ENCODE measurements at places on chromosomes 1 and 21.

DNA sequence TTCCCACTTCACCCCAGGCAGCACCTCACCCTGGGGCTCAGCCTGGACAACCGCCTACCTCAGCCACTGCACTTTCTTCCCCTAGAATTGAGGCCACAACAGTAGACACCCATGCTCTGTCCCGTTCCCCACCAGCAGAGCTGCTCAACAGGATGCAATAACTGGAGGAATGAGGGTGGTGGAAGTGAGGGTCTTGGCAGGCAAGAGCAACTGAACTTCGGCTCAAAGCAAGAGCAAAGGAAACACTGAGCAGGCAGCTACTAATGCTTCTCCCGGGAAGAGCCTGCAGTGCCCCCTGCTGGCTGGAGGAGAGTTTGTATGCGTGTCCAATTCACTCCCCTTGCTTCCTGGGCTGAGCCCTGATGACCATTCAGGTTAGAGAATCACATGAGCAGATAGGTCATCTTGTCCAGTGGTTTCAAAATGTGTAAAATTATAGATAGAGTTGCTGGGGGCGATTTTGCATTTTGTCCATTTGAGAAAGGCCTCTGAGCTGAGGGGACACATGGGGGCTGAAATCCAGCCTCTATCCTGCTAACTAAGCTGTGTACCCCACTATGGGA lies 13.9 kb downstream of the NT5C1A start:
- DNase-seq, result peak; percentile 67

DNA sequence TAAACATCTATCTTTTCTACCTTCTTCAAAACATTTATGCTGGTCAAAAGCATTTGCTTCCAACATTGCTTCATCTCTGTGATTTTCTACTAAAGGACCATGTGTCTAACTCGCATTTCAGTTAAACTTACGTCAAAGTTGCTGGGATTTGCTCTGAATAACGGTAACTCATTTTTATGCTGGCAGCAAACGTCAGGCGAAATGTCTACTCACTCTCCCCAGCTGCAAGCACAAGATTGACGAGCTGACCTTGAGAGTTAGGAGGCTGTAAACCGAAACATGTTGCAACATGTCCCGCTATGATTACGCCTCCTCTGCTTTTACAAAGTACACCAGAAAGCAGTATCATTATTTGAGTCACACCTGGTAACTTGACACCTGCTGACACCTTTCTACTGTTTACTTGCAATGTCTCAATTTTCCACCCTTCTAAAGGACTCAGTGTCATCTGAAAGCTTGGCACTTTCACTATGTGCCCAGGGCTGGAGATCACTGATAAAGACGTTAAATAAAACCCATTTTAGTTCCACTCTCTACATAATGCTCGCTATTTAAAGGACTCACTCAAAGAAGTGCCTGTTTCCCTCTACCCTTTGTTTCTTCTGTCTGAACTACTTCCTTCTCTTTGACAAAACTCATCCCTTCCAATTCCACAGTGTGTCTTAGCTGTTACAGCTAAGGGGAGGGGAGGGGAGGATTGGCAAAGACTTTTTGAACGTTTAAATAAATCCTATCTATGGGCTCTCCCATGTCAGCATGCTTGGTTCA lies 111.9 kb downstream of the PTPN14 start:
- no peak for DNase-seq

- DNase-seq, result no peak
These were observed 228.8 kb upstream of the KAZN start for GRCh38 chr1:14369526-14370213.

- no peak for DNase-seq
These were observed 23.9 kb downstream of the ZNF362 start for GRCh38 chr1:33280091-33280661.

GRCh38 chr1:242139442-242139841 lies 140.5 kb upstream of the MAP1LC3C start:
- DNase-seq, result no peak

GRCh38 chr1:119731060-119731459 lies 19.3 kb downstream of the PHGDH start:
- DNase-seq, result no peak

- DNase-seq, result no peak
These were observed 144.0 kb upstream of the KCND3 start for GRCh38 chr1:112133487-112133886.

DNA sequence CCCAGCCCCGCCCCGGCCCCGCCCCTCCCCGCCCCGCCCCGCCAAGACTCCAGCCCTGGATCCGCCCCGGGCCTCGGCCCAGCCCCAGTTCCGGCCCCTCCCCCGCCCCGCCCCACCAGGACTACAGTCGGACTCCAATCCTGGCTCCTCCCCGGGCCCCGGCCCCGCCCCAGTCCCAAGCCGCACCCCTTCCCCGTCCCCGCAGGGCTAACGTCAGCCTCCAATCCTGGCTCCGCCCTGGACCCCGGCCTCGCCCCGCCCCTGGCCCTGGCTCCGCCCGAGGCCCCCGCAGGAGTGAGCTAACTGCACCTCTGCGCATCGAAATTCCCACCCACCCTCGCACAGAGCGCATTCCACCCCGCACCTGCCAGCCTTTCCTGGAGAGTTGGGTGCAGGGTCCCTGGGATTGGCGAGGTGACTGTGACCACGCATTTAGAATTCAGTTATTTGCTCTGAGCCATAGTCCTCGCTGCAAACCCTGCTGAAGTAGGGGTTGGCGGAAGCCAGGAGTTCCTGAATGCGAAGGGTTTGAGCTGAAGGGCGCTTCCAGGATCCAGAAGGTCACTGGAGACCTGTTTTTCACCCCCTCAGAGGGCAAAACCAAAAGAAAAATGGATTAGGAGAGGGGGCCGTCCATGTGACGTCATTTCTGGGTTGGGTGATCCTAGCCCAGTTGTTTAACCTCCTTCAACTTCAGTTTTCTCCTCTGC lies 588 bp upstream of the IGSF8 start:
- peak; percentile 51 for DNase-seq

DNA sequence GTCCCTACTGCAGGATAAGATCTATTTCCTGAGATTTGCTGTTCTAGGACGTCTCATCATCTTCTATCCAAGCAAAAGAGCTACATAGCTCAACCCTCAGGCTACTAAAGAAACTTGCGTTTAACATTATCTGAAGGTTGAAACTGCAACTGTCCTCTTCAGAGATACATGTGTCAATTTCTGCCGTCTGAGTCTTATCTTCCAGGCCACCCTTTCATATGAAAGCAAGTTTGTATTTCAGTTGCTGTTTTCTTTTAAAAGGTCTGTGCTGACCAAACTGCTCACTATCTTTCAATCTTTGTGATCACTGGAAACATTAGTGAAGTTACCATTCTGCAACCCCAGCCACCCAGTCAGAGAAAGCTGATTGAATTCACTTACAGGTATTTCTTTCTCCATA lies 108.6 kb upstream of the RAB3GAP2 start:
- DNase-seq, result no peak

GRCh38 chr21:31505975-31506374 lies 153.5 kb upstream of the SOD1 start:
- DNase-seq, result no peak

- DNase-seq, result peak; percentile 36
These were observed 667.4 kb upstream of the ZP4 start for GRCh38 chr1:238558156-238558555.

DNA sequence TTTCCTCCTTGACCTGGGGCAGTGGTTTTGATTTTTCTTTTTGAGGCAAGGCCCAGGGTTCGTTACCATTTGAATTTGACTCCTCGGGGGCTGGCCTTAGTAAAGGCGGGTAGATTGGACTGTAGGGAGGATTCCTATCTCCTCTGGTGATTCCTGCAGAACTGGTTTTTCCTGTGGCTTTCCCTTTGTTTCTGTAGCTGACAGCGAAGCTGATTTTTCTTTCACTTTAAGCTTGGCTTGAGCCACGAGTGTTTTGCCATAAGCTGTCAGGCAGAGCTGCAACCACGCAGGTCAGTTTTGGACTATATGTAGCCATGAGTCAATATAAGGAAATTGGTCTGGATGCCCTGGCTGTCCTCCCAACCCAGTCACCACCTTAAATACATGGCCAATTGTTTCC lies 28.7 kb upstream of the KCNJ15 start:
- no peak for DNase-seq

- no peak for DNase-seq
These were observed 53.6 kb downstream of the TNFSF4 start for GRCh38 chr1:173153503-173153902.

DNA sequence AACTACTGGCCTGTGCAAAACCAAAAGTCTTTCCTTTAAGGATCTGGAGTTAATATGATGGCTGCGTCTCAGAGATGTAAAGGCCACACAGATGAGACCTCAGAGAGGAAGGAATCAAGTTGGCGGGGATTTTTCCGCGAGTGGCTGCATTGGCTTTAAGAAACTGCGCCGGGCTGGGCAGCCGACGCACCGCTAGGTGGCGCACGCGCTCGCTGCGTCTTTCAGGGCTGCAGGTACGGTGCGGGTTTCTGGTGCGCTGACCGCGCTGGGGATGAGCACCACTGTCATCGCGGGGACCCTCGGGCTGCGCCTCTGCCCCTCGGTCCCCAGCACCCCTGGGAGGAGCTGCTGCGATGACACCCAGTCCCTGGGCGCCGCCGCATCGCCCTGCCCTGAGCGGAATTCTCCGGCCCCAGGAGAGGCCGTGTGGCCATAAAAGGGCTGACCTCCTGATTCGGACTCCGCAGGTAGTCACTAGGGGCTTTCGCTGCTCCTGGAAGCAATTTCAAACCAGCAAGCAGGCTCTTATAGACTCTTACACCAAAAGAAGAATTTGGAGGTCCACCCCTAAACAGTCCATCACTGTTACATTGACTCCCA lies 241.0 kb downstream of the KCNJ6 start:
- DNase-seq, result no peak

DNA sequence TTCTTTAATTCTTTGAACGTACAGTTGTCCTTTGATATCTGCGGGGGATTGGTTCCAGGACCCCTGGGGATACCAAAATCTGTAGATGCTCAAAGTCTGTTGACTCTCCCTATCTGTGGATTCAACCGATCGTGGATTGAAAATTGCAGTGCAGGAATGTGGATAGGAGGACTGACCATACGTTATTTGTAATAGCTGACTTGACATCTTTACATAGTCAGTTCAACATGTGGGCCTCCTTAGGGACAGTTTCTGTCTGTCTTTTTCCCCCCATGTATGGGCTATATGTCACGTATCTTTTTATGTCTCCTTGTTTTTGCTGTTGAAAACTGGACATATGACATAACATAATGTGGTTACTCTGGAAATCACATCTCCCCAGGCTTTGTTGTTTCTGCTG lies 204.9 kb downstream of the DYRK1A start:
- DNase-seq, result no peak

DNA sequence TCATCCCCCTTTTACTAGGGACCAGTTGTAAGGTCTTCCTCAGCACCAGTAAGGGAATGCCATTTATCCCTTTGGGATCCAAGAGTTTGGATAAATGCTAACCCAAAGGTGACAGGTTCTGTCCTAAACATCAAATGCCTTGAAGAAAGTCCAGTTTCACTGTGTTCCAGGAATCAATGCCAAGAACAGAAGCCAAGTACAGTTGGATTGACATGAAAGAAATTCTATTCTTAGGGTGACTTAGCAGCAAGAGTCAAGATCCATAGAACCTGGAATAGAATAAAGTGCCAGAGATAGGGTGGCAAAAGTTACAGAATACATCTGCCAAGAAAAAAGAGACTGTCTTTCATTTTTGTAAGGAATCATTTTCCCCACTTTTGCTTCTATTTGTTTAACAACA lies 94.9 kb upstream of the ADAMTS5 start:
- DNase-seq, result no peak

- DNase-seq, result peak; percentile 97
These were observed 50.2 kb upstream of the WASF2 start for GRCh38 chr1:27539901-27540861.
